Stimulated activated naive B cell treated with anti-CD40 and anti-IgM and Interleukin-4, amounts not matched to agents 10 μg/mL and 1 μg/mL and 100 μg/mL, for 72 hours (primary cell): ENCODE measurements at places on chromosomes 16 and 17.

DNA sequence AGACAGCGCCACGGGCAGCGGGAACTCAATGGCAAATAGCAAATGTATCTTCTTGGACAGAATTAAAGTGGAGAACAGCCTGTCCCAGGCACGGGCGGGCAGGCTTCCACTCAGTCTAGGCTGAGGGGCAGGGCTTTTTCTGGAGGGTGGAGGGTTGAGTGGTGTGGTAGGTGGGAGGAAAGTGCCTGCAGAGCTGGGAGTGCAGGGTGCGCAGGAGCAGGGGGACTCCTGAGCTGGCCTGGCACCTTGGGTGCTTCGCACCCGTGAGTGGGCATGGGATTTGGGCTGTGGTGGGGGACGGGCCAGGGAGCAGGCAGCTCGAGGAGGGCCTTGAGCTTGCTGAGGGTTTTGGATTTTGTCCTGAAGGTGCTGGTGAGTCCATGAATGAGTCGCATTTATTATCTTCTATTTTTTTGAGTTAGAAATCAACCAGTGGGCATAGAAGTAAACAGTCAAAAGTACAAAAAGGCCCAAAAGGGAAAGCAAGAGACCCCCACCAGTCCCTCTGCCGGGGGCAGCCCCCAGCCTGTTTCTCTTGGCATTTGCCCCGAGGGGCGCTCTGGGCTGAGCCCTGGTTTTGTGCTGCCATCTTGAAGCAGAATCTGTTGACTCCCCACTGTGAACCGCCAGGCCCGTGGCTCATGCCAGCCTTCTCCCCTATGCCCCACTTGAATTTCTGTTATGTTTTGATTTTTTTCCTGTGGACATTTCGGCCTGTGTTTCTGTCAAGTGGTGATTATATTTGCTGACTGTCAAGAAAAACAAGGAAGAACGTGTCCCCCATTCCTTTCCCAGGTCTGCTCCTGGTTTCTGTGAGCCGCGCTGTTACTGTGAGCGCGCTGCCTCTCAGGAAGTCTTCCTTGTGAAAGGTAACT lies 8.2 kb downstream of the ADORA2B start:
- DNase-seq, result no peak

GRCh38 chr16:55037046-55037445 lies 106.4 kb downstream of the IRX5 start:
- DNase-seq, result no peak

- DNase-seq, result peak; percentile 6
Observed at GRCh38 chr16:72847187-72848027, 200.5 kb downstream of the ZFHX3 start.

- DNase-seq, result peak; percentile 37
Observed at GRCh38 chr16:4506450-4506849, 30.3 kb downstream of the HMOX2 start.

DNA sequence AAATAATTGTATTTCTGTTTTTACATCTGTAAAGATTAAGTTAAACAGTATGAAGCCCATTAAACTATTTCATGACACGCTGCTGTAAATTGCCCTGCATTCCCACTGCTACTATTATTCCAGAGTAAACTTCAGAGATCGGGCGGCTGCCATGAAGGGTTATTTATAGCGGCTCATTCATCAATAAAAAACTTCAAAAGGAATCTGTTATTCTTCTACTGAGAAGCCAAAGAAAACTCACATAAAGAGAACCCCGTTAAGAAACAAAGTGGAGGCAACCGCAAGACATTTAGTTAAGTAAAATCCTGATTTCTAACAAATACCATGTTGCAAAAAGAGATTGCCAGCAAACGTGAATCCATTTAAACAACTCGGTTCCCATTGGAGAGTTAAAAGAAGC lies 16.4 kb downstream of the FOXL1 start:
- no peak for DNase-seq

DNA sequence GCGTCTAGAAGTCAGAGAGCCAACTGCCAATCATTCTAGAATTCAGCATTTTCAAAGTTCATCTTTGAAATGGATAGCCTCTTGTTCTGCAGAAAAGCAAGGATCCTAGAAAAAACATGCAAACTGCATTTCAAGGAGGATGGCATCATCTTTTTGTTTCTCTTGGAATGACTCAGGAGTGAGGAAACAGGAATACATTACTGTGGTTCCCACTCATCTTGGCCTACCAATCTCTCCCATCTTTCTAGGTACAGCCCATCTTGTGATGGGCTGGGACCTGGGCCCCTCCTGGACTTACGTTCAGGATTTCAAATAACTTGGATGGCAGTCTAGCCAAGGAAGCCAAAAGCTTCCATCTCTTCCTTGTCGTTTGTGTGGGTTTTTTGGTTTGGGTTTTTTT lies 363.4 kb downstream of the CDH13 start:
- no peak for DNase-seq

- no peak for DNase-seq
Observed at GRCh38 chr16:84761448-84762368, 58.1 kb upstream of the CRISPLD2 start.

- DNase-seq, result no peak
Observed at GRCh38 chr16:48547530-48547929, 62.5 kb downstream of the N4BP1 start.

DNA sequence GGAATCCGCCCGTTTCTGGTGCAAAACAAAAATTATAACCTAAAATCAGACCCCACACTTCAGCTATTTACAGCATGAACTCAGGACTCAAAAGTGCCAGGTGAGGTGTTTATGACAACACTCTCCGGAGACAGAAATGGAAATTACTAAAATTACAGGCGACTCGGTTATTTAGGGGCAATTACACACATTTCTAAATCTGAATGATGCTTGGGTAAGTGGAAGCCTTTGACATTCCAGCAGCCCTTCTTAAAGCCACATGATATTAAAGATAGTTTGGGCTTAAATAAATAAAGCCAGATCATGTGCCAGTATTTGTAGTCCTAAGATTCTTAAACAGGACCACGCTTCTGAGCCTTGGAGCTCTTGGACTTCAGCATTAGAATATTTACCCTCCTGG lies 36.7 kb upstream of the PMP22 start:
- DNase-seq, result no peak

DNA sequence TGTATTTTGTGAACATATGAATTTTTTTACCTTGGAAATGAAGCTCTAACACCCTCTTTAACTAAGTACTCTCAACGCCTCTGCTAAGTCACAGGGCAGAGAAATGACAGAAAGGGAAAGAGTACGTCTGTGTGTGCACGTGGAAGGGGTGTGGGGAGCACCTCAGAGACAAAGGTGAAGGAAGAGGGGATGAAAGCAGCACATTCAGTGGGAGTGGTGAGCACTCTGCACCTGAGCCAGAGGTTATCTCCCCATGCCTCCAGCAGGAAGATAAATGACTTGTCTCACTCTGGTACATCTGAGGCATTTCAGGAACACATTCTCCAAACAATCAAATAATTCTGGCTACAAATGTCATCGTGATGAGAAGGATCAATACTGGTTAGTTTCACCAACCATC lies 15.0 kb downstream of the GNA13 start:
- no peak for DNase-seq

DNA sequence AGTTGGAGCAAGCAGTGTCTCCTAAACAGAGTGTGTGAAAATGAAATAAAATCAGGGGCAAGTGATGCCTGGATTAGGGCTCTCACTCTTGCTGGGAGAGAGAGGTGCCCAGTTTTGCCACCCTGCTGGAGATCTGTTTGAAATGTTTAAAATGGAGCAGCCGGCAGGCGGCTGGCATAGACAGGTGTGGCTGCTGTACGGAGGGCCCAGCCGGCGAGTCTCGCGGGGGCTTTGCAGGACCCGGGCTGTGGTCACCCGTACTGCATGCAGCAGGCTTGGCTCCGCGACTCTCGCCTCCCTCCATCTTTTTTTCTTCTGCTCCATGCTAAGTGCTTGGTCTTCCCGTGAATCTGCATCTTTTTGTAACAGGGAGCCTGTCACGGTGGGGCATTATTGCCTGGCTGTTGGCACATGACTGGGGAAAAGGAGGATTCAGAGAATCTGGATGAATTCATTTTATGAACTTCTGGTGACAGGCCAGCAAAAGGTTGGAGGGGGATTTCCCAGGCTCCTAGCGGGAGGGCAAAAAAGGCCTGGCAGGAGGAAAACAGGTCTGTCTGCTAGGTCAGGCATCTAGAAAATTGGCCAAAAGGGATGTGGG lies 1.8 kb downstream of the ZNRF1 start:
- DNase-seq, result no peak

DNA sequence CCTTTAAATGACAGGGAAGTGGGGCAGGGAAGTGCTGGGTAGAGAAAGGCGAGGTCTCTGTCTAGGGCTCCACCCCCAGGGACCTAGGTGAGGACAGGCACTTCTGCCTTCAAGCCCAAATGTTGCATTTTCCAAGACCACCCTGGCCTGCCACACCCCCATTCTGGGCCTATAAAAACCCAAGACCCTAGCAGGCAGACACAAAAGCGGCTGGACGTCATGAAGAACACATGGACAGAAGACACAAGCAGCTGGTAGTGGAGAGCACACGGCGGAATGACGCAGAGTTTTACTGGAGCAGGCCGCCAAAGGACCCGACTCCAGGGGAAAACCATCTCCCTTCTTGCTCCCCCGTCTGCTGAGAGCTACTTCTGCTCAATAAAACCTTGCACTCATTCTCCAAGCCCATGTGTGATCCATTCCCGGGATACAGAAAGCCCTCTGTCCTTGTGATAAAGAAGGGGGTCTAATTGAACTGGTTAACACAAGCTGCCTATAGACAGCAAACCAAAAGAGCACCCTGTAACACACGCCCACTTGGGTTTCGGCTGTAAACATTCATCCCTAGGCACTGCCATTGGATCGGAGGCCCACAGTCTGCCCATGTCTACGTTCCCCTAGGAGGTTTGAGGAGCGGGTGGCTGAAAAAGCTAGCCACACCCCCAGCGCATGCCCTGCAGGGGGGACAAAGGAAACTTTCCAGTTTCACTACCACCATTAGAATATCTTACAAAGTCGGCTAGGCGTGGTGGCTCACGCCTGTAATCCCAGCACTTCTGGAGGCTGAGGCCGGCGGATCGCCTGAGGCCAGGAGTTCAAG lies 622.2 kb upstream of the SALL1 start:
- DNase-seq, result no peak

DNA sequence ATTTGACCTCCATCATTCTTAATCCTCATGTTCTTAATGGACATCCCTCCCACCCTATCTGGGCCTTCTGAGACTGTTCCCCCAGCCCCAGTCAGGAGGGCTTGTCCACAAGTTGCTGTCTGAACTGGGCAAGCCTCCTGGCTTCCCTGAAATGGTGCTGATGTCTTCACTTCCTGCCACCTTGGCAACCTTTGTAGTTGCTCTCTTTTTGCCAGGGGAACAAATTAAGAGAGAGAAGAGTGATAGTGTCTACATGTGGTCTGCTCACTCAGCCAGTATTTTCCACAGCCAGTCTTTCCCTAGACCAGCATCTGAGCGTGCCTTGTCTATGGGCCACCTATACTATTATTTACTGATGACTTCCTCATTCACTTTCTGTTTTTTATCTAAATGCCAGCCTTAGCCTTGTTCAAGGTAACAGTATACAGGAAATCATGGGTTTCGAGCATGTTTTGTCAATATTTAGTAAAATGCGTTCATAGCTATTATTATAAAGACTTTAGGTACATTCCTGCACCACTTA lies 710.1 kb downstream of the MAF start:
- DNase-seq, result no peak

DNA sequence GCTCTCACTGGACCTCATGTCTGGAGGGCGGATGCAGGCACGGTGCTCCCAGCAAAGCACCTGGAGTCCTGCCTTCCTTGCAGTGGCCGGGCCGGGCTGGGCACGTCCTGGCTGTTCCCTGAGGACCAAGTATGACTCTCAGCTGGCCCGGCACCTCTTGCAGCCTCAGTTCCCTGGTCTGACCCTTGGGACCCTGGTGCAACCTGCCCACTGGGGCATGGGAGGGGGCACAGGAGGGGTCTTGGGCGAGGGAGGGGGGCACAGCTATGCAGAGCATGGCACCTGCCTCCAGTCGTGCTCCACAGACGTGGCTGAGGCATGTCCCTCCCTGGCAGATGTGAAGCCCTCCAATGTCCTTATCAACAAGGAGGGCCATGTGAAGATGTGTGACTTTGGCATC lies 19.6 kb downstream of the MAP2K3 start:
- DNase-seq, result no peak

GRCh38 chr16:88809676-88810165 lies 2.0 kb downstream of the APRT start:
- DNase-seq, result no peak

DNA sequence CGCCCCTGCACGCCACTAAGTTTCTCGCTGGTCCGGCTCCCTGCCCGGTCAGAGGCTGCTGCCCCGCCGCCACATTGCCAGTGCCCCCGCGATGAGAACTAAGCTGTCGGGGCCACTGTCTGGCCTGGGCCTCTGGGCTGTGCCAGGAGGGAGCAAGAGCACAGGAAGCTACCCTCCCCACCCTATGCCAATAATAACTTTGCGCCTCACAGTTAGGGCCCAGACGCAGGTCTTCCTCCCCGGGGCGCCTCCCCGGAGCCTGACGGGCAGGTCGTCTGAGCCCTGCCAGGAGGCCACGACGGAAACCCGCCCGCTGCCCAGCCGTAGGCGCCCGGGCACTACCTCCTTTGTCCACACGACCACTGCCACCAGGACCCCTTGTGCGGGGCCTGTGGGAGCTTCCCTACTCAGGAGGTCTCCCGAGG lies 1.5 kb downstream of the ZFPM1 start:
- DNase-seq, result no peak

DNA sequence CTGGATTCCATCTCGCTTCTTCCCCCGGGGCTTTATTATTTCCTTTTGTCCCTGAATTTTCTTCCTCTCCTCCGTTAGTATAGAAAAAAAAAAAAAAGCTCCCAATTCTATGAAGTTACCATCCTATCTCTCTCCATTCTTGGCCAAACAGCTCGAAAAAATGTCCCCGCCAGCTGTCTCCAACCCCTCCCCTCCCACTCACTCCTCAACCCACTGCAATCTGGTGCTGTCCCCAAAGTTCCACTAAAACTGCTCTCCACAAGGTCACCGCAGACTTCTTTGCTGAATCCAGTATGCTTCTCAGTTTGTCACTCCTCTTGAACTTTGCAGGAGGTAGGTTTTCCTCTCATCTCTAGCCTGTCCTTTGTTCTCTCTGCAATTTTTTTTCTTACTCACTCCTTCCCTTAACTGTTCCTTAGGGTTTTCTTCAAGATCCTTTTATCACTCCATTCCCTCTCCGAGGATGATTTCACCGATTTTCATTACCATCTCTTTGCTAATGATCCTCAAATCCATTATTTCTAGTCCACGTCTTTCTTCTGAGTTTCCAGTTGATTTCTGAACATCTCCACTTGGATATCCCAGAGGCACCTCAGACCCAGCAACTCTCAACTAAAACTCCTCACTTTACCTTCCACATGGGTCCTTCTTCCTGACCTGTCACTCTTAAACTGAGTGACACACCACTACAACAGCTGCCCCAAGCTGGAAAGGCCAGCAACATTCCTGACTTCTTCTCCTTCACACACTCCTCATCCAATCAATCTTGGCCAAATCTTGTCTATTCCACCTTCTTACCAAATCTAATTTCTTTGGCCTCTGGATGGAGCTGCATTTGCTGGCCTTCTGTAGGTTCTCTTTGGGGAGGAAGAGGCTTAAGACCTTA lies 1.5 kb upstream of the SUMO2 start:
- DNase-seq, result no peak

- DNase-seq, result no peak
Observed at GRCh38 chr16:19898924-19899604, 14.4 kb upstream of the GPRC5B start.
